ENCODE measurements at places on chromosomes 5 and 9.

- DNase-seq, result no peak
Observed at GRCh38 chr5:77267496-77267895, 57.0 kb downstream of the PDE8B start.

DNA sequence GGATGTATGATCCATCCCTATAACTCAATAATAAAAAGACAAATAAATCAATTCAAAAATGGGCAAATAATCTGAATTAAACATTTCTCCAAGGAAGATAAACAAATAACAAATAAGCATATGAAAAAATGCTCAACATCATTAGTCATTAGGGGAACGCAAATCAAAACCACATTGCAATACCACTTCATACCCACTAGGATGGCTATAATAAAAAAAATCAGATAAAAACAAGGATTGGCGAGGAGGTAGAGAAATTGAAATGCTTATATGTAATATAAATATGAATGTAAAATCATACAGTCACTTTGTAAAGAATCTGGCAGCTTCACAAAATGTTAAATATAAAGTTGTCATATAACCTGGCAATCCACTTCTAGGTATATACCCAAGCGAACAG, 52.3 kb upstream of the TBCA start:
- no peak for DNase-seq

DNA sequence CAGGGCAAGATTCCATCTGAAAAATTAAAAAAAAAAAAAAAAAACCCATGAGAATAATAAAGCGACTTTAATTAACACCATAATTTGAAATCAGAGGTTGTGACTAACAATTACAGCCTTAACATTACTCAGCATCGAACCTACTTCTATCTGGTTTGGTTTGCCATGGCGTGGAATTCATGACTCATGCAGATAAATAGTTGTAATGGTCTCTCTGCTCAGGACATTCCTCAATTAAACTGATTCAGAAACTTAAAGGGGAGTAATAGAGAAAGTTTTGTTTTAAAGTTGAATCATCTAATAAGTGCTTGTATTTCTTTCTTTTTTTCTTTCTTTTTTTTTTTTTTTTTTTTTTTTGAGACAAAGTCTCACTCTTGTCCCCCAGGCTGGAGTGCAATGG, 135.5 kb downstream of the SPATA31D1 start:
- DNase-seq, result no peak

DNA sequence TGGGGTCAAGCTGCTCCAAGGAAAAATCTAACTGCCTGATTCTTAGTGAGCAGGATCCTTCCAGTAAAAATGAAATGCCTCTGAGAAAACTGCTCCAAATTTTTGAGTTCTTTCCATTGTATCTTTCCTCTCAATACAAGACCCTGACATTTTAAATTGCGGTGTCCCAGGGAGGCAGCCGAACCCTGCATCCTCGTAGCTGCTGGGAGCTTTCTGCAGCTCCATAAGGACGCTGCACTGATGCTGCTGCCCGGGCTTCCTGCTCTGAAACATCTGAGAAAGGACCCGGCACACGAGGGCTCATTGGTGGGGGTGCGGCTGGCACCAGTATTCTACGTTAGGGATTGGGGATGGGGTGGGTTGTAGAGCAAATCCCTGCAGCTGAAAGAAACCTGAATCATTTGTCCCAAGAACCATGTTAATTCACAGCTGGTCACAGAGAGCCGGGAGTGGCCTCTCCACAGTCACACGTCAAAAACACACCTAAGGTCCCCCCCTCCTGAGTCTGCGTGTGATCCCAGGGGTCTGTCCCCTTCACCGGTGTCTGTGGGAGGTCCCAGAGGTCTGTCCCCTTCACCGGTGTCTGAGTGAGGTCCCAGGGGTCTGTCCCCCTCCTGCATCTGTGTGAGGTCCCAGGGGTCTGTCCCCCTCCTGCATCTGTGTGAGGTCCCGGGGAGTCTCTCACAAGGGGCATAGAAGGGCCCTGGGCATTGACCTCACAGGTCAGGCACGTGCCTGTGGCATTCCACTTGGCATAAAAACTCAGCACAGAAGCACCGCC, 63.4 kb upstream of the ZNF354B start:
- no peak for DNase-seq

DNA sequence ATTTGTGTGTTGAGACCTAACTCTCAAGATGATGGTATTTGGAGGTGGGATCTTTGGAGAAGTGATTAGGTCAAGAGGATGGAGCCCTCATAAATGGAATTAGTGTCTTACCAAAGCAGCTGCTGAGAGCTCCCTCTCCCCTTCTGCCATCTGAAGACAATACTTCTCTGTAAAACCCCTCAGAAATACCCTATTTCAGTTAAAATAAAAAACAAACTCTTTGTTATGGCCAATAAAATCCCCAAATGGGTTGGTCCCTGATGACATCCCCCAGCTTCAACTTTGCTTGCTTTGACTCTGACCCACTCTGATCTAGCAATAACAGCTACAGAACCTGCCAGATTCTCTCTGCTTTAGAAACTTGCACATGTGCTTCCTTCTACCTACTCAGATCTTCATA, 100.9 kb downstream of the SNCAIP start:
- no peak for DNase-seq

GRCh38 chr5:180040287-180041214, 31.0 kb downstream of the RNF130 start:
- no peak for DNase-seq

DNA sequence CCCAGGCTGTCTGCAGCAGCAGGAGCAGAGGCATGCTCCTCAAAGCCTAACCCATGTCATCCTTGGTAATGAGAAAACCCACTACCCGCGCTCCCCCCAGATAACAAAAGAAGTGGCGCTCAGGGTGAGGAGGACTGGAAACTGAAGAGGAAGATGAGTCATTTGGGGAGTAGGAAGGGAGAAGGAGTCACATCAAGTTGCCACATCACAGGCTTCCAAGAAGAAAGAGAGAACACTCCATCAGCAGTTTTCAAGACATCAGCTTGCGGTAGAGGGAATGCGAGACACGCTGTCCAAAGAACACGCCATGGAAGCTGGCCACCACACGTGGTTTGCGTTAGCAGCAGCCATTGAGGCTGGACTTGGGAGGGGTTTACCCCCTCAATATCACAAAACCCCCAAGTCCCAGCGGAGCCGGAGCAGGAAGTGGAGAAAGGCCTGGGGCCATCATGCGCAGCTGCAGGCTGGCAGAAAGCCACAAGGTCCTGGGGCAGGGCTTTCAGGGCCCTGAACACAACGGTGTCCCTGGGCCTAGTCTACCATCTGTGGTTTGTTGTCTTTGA, 41.5 kb downstream of the SH3PXD2B start:
- no peak for DNase-seq

GRCh38 chr9:122219856-122220672, 8.7 kb downstream of the LHX6 start:
- no peak for DNase-seq

Measured in natural killer cell (primary cell).